Common myeloid progenitor, CD34-positive (primary cell): ENCODE measurements at places on chromosomes 7 and 10.

DNA sequence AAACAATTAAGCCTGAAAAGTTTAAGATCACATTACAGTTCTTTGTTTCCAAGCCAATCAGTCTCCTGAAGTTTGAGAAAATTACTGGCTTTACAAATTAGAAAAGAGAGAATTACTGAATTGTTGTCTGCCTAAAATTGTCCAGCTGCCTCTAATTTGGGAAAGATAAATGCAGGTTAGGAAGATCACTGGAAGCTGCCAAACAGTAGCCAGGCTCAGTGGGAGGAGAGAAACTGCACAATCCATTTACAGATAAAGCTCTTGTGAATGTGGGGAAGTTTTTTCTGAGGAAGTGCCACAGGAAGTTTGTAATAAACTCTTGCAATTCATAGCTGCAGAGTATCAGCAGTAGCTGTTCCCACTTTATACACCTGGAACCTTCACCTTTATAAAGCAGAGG lies 100.7 kb downstream of the IQUB start:
- DNase-seq = no peak

DNA sequence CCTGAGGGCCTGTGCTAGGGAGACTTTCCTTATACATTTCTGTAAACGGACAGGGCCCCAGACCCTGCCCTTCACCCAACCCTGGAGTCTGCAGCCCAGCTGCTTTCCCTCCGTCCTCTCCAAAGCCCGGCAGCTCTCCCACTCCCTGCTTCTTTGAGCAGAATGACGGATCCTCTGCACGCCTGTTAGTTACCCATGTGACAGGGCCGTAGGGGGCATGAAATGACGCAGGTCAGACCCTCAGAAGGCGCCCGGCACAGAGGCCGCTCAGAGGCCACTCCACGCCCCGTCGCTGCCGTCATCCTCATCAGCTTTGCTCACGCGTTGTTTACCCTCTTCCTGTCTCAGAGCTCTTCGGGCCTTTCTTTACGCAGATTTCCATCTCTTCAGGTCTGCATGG lies 60.2 kb upstream of the MKRN1 start:
- DNase-seq = no peak

DNA sequence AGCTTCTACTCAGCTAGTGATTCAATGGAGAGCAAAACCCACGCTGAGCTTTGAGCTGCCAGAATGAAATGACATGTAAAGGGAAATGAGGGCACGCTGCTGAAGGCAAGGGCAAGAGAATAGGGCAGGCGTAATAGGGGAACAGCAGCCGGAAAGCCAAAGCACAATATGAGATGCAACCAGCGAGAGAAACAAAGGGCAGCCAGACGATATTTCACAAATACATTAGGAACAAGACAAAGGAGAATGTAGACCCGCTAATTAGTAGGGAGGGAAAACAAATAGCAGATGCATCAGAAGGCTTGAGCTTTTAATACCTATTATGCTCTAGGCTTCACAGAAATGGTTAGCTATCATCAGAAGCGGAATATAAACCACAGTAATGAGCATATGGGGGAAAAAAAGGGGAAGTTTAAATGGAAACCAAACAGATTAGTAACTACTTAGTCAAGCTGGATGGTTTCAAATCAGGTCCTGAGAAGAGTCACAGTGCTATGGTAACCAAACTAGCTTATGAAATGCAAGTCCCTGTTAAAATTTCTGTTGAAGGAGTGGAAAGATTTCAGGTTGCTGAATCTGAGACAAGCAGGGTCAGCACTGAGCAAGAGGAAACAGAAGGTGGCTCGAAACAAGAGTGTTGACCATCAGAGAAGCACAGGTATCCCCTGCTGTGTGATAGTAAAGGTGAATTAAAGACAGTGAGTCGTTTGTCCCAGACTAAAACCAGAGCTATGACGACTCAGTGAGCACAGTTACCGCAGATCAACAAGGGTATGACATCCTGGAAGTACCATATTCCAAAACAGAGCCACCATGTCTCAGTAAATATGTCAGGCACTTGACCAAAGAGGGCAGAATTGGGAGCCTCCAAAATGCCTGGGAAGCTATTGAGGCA lies 496.9 kb upstream of the CELF2 start:
- peak; percentile 82 for DNase-seq

GRCh38 chr7:141386881-141387280 lies 164.3 kb upstream of the AGK start:
- DNase-seq = no peak

GRCh38 chr7:138919216-138919615 lies 62.0 kb downstream of the KIAA1549 start:
- DNase-seq = no peak

DNA sequence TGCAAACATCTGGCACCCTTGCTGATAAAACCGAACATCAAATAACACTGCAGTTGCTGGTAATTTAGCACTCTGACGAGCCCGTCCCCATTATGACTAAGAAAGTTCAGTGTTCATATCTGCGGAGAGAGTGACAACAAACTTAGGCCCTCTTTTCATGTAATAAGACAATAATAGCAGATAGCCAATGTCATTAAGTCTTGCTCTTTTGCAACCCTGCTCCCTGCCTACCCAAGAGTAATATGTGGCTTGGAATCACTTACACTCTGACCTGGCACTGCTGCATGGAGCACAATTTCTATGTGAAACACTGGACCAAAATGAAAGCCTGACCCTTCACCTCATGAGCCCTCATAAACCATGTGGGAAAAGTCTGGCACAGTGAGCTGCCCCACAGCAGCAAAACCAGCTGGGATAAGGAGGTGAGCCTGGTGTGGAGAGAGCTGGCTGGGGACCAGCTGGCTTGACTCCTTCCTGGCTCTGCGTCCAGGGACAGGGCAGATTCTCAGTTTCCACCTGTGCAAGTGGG lies 86.5 kb downstream of the HIPK2 start:
- DNase-seq = no peak

DNA sequence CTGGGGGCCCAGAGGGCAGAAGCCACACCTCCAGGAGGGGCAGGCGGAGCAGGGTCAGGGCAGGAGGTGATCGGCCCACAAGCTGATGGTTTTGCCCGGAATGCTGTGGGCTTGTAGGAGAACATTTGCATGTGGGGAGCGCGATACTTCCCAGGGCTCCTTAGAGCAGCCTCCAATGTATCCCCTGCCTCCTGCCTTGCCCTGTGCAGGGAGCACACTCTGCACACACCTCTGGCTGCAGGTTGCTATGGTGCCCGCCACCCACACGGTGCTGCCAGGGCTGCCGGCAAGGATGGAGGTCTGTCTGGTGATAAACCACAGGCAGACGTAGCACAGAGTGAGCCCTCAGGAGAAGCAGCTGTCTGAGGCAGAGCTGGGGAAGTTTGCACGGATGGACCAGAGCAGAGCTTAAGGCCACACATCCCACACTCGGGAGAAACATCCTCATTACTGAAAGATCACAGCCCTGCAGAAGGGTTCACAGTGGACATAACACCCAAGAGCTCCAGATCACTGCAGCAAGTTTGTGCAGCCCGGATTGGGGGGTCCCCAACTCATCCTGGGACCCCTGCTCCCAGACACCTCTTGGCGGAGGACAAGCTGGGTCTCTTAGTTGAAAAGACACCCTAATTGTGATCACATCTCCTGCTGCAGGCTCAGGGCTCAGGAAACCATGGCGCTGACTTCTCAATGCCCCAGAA lies 41.8 kb downstream of the VIPR2 start:
- no peak for DNase-seq

GRCh38 chr10:119233821-119234220 lies 26.4 kb downstream of the GRK5 start:
- DNase-seq = peak; percentile 73

- DNase-seq = no peak
Observed at GRCh38 chr7:11355399-11356005, 381.8 kb downstream of the PHF14 start.

GRCh38 chr7:120337308-120337907 lies 64.4 kb downstream of the KCND2 start:
- DNase-seq = peak; percentile 2

DNA sequence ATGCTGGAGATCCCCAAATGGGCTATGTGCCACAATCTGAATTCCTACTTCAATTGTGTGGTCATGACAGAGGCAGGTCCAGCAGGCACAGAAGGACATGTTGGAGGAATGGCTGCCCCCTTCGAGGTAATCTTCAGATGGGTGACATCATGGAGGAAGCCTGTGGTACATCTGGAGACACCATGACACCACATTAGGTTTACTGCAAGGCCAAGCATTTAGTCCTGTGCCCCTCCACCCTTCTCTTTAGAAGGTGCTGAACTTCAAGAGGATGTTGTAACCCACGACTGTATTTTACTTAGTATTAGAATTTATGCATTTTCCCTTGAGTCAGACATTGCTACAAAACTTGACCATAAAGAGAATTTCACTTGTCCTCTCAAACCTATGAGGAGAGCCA lies 75.1 kb upstream of the DDC start:
- DNase-seq = no peak

- DNase-seq = peak; percentile 47
Observed at GRCh38 chr10:1454428-1454827, 282.9 kb downstream of the ADARB2 start.

DNA sequence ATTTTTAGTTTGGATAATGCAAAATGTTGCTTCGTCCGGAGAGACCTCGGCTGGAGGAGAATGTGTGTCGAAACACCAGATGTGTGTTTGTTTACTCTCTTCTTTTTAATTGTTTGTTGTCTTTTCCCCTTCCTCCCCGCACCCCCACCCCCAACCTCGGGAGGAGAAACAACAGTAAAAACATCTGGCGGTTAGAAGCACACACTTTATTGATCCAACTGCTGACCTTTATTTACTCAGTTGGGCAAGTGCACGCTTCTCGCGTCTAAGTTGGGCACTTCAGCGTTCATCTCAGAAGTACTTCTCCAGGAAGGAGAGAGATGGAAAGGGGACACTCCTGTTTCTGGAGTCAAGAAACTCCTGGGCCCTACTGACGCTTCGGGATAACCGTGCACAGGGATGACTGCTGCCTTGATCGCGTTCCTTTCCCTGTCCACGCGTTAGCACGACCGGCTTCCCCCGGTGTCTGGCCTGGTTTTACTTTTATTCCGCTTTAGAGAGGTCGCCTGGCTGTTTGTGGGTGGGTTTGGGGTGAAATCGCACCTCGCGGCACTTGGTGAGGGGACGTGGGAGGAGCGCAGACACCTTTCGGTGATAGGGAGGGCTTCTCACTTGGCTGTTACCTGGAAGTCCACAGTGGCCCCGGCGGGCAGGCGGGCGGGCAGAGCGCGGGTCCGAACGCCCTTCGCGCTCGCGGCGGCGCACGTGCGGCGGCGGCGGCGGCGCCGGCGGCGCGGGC lies 168.3 kb upstream of the PPP1R3A start:
- DNase-seq = peak; percentile 32

DNA sequence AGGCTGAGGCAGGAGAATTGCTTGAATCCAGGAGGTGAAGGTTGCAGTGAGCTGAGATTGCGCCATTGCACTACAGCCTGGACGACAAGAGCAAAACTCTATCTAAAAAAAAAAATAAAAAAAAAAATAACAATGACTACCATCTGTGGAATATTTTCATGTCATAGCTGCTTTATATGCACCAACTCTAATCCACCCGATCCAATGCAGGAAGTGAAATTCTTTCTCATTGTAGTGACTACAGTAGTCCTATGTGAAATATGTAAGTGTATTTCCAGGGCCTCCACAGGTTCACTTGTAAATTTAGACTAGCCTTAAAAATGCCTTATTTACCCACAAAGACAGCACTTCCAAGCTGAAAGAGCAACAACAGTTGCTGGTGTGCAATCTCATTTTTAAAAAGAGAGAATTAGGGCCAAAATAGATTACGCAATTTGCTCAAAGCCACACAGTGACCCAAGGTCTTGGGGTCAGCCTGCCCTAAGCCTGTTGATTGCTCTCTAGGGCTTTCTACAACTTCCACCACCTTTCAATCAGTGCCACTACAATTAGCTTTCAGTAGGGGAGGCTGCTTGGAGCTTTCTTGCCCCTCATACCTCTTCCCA lies 25.8 kb upstream of the EGFR start:
- no peak for DNase-seq

- DNase-seq = no peak
Observed at GRCh38 chr7:111660478-111660877, 98.2 kb upstream of the IMMP2L start.

DNA sequence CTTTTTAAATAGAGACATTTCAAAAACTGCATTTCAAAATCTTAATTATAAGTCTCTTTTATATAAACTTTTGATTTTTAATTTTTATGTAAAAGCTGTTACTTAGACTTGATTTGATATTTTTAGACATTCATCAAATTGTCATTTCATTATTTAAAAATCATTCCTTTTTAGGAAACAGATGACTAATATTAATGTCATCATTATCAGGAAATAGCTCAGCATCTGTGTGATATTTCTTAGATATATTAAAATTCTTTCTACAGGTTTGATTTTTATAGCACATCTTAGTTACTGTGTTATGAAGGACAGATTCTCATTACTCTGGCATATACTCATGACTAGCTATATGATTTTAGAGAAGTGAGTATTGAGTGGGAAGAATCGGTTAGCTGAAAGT lies 17.2 kb downstream of the RUNDC3B start:
- DNase-seq = no peak

- DNase-seq = no peak
Observed at GRCh38 chr7:136956232-136956631, 87.8 kb downstream of the CHRM2 start.

DNA sequence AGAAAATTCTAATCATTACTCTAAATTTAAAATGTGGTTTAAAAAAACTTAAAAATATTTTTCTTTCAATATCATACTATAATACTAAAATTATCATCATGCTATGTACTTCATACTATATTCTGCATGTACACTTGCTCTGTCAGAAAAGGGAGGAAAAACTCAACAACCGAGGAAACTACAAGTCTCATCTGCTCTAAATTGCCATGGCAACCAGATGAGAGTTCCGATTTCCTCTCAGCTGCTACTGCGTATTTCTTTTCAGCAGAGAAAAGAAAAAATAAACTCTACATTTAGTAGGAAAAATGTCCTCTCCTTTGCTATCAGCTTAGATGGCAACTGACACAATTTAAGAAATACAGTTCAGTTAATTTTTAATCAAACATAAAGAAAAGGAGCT lies 178.9 kb downstream of the SRPK2 start:
- no peak for DNase-seq

DNA sequence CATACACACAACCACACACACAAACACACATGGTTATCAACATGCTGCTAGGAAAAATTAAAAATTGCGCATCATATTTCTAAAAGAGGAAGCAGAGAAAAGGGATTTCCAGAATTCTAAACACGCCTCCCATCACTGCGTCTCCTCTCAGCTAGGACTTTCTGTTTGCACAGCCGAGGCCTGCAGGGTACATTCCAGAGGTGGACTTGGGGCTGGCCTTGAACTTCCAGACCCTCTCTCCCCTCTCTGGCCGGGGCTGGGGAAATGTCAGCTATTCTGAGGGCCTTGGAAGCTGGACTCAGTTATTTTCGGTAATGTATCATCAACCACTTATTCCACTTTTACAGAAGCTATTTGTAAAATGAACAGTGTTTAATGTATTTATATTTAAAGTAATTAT lies 168.7 kb downstream of the GALNT17 start:
- DNase-seq = no peak
